ENCODE measurements at places on chromosomes 13 and 19.

GRCh38 chr13:110575322-110576069 is 14.0 kb upstream of the RAB20 start:
- DNase-seq = no peak

DNA sequence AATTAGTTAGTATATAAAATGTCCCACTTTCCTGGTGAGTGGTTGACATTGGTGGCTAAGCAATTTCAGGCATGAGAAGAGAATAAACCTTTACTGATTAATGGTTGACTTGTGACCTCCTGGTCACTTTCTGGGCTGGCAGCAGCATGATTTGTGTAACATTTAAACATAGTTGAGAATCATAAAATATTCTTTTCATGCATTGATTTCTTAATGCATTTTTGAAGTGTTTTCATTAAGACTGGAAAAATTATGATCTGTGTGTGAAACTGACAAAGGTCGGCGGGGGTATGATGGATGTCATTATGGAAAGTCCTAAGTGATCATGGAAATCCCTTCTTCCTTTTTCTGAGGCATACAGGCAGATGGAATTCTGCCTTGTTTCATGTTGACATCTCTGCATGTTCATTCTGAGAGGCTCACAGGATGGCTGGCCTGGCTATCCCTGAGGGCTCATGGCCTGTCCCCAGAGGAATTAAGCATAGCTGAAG is 98.7 kb upstream of the RNF113B start:
- DNase-seq = no peak

GRCh38 chr13:43129511-43130110 is 106.2 kb downstream of the DNAJC15 start:
- DNase-seq = no peak

DNA sequence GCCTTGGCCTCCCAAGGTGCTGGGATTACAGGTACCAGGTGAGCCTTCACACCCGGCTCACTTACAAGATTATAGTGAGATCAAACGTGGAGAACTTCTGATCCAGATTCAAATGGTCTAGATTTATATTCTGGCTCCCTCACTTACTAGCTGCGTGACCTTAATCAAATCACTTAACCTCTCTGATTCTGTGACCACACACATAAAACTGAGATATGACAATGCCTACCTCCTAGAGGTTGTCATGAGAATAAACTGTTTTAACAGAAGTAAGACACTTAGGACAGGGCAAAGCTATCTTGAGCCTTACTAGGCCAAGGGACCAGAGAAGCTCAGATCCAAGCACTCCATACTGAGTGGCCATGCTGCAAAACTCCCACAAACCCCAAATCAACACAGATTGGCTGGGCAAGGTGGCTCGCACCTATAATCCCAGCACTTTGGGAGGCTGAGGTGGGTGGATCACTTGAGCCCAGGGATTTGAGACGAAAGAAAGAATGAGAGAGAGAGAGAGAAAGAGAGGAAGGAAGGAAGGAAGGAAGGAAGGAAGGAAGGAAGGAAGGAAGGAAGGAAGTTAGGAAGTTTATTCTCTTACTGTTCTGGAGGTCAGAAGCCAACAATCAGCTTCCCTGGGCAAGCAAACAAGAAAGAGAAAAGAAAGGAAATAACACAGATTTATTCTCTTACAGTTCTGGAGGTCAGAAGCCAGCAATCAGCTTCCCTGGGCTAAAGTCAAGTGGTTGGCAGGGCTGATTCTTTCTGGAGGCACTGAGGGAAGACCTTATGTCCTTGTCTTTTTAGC is 46.1 kb upstream of the MAP3K10 start:
- no peak for DNase-seq

DNA sequence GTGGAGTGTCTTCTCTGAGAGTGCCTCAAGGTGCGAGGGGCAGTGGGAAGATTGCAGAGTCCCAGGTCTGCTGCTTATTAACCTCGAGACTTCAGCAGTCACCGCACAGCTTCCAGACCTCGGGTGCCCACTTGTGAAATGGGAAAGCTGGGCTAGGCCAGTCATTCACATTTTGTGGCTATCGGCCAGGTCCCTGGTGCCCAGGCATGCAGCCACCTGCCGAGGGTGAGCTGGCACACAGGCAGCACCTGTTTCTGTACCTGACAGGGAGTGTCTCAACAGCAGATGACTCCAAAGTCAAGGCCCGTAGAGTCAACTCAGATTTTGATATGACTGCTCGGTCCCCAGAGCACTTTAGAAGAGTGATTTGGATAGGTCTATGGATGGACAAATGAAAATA is 21.9 kb downstream of the UQCRFS1 start:
- no peak for DNase-seq

GRCh38 chr19:39038098-39038497 is 5.7 kb upstream of the FBXO27 start:
- peak; percentile 18 for DNase-seq

- no peak for DNase-seq
Observed at GRCh38 chr13:57569986-57570385, 61.6 kb upstream of the PCDH17 start.

DNA sequence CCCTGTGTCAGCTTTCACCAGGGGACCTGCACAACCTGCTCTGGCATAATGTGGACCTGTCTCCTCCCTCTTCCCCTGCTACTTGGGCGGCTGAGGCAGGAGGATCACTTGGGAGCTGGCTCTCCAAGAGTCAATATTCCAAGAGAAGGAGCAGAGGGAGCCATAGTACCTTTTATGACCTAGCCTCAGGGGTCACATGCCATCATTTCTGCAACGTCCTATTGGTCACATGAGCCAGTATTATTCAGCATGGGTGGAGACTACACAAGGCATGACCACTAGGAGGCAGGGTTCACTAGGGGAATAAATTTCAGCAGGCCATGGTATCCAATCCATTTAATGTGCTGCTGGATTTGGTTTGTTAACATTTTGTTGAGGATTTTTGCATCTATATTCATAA is 12.0 kb upstream of the SHFL start:
- no peak for DNase-seq

DNA sequence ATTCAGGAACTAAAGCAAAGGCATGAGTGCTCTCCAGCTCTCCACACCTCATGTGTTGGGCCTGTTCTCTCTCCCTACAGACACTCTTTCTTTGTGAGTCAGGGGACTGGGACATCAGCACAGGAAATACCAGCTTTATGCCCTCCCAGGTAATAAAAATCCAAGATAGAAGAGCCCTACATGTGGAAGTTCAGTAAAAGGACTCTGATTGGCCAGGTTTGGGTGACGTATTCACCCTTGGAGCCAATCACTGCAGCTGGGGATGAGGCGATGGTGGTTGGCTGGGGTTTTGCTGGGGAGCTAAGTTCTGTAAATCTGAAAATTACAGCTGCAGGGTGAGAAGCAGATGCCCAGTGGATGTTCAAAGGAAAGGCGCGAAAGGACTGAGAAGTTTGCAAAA is 32.5 kb downstream of the CCDC70 start:
- no peak for DNase-seq

- no peak for DNase-seq
Observed at GRCh38 chr19:23415561-23416191, 20.4 kb upstream of the ZNF91 start.

- DNase-seq = no peak
Observed at GRCh38 chr13:94710065-94710781, 2.1 kb downstream of the SOX21 start.

DNA sequence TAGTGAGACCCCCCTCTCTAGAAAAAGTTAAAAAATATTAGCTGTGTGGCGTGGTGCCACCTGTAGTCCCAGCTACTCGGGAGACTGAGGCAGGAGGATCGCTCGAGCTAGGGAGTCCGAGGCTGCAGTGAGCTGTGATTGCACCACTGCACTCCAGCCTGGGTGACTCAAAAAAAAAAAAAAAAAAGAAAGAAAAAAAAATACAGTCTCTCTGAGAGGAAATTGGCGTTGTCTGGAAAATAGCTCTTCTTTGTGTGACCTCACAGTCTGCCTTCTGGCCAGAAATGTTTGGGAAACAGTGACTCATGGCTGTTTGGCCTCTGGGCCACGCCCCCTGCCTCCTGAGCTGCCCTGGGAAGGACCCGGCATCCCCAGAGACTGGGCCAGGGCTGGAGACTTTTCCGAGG is 10.7 kb downstream of the MARCHF2 start:
- peak; percentile 99 for DNase-seq

- DNase-seq = no peak
Observed at GRCh38 chr13:73519396-73520116, 460.8 kb downstream of the KLF5 start.

- DNase-seq = no peak
Observed at GRCh38 chr19:54229146-54229545, 6.3 kb upstream of the LILRB3 start.

- DNase-seq = no peak
Observed at GRCh38 chr19:15680478-15681322, 7.8 kb downstream of the CYP4F12 start.

DNA sequence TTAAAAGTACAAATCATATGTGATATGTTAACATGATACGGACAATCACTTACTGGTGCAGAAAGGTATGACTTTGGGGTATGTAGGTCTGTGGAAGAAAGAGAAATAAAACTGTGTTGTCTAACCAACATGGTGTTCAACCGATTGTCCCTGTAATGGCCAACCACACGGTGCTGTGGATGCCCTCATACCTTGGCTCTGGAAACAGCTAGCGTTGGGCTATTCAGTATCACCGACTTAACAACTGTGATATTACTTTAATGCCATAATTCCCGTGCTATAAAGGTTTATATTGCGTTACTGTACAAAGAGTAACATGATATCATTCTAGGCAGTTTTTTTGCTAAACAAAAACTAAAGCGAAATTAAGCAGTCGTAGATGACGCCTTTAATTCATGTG is 448.3 kb downstream of the EFNB2 start:
- no peak for DNase-seq

GRCh38 chr13:76474966-76475365 is 411.2 kb downstream of the KCTD12 start:
- DNase-seq = no peak
